ENCODE measurements at places on chromosomes 5 and 9. TPM values are rescaled to one million over a fixed set of nuclear protein-coding genes. Genes with fewer than 3 reads are reported as not detected.
A peak's percentile ranks its signal among the peaks of the same experiment; 100 is the strongest.

PRELID2 gene
- total RNA-seq: 15.5 TPM

MAP3K1 gene
- 77.7 TPM for total RNA-seq

ZNF366 gene
- total RNA-seq: 2.6 TPM

OR2Y1 gene
- not detected for total RNA-seq

TUSC1 gene
- 22.6 TPM for total RNA-seq

ITK gene
- total RNA-seq: 3.3 TPM

ASS1 gene
- total RNA-seq: 190 TPM

SLC34A3 gene
- not detected for total RNA-seq

KIAA0825 gene
- total RNA-seq: 7.9 TPM

ENTPD2 gene
- 3.6 TPM for total RNA-seq

OLFML2A gene
- 11.4 TPM for total RNA-seq

DNA sequence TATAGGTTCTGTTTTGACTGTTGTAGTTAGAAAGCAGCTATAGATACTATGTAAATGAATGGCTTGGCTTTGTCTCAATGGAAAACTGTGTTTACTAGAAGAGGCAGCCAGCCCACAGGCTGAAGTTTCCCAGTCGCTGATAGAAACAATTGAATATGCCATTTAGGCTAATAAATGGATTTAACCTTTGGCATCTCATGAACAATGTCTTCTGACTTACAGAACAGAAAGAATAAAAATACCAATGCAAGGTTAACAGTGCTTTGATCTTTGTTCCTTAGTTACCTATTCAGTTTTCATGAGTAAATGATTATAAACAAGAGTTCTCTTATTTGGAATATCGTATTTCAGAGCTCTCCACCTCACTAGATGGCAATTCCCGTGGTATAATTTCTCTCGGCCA lies 120.6 kb downstream of the PAM start:
- DNase-seq: no peak
- no peak overlapping the region for H3K27ac ChIP-seq
- H3K4me3 ChIP-seq: no peak overlapping the region
- no peaks in the 10 kb centered on the region for H3K4me1 ChIP-seq
- H3K36me3 ChIP-seq: no peaks in the 10 kb centered on the region
- H3K27me3 ChIP-seq: no peaks in the 10 kb centered on the region

GRCh38 chr5:76351176-76351575 lies 51.9 kb upstream of the IQGAP2 start:
- H3K27ac ChIP-seq: no peak overlapping the region
- DNase-seq: no peak
- H3K4me3 ChIP-seq: no peak overlapping the region
- H3K4me1 ChIP-seq: no peaks in the 10 kb centered on the region
- no peaks in the 10 kb centered on the region for H3K27me3 ChIP-seq

DNA sequence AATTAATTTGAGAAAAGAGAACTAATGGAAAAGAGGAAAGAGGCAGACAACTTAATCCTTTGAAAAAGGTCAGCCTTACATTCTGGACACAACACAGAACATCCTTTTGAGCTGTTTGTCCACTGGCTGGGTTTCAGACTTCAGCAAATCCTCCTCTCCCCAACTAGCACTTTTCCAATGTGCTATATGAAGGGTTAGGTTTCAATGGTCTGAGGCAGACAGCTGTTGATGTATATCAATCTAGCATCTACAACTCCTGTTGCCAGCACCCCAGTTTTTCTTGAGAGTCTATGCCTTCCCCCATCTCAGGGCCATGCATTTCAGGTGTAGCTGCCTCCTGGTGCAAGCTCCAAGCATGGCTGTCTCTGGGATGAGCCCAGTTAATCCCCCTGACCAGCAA lies 174.2 kb downstream of the TRIM32 start:
- no peak for DNase-seq
- H3K4me1 ChIP-seq: no peaks in the 10 kb centered on the region
- no peaks in the 10 kb centered on the region for H3K36me3 ChIP-seq
- no peaks in the 10 kb centered on the region for H3K27me3 ChIP-seq

- no peak overlapping the region for H3K27ac ChIP-seq
- DNase-seq: no peak
- no peaks in the 10 kb centered on the region for H3K27me3 ChIP-seq
- H3K4me1 ChIP-seq: no peaks in the 10 kb centered on the region
These were observed 125.4 kb upstream of the VLDLR start for GRCh38 chr9:2496169-2496568.

DNA sequence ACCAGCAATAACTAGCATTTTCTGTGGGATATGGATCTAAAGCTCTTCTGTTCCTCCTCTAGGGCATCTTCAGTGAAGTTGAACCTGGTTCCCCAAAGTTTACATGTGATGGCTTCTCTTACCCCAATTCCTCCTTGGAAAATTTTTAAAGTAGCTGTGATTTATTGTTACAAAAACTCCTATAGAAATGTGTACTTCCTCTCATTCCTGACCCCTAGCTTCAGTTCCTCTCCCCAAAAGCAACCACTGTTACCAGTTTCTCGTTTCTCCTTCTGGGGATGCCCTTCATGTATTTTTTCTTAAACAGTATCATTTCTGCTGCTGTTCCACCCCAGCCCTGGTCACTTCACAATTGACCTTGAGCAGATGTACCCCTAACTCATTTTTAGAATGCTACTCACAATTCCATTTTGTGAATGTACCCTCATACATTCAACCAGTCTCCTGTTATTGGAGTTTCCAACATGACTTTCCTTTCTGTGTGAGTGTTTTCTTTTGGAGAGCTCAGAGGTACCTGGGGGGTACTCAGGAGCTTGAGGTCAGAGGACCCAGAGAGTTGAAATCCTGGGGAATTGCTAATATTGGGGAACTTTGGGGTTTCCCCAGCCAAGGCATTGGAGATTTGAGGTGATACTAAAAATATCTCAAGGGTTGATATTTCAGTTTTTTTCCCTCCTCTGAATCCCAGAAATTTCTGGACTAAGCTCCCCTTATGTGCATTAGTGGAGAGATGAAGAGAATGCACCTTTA lies 18.6 kb upstream of the GLRX start:
- no peaks in the 10 kb centered on the region for H3K4me1 ChIP-seq
- no peaks in the 10 kb centered on the region for H3K36me3 ChIP-seq
- DNase-seq: no peak
- no peaks in the 10 kb centered on the region for H3K27me3 ChIP-seq
- no peak overlapping the region for H3K4me3 ChIP-seq

DNA sequence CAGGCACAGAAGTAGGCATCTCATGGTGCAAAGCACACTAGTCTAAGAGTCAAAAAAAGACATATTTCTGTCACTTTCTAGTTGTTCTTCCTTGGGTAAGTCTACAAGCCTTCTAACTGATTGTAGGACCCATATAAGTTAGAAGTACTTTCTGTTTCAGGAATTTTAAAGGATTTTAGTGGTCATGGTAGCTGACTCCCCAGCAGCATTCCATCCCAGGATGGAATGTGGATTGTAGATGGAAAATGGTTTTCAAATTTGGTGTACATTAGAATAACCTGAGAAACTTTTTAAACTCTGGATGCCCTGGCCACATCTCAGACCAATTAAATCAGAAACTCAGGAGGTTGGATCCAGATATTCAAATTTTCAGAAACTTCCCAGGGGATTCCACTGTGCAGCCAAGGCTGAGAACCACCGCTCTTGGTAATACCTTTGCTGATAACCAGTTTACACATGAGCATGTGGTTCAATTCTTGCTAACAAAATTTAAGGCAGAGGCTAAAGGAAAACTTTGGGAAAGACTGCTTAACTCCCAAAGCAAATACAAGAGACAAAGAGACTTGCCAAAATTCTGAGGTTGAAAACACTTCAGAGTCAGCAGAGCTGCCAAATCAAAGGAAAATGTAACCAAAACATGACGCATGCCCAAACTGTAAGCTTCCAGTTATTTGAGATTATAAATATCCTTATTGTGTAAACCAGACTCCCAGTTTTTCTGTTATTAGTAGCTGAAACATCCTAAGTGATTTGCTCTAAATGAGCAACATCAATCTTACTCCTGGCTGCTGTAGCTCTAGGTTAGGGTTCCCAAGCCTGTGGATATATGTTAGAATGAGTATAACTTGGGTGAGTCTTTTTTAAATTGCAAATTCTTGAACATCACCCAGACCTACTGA lies 145.4 kb upstream of the MTAP start:
- no peak overlapping the region for H3K4me3 ChIP-seq
- no peaks in the 10 kb centered on the region for H3K4me1 ChIP-seq
- no peak overlapping the region for H3K27ac ChIP-seq
- H3K27me3 ChIP-seq: no peaks in the 10 kb centered on the region
- DNase-seq: no peak

DNA sequence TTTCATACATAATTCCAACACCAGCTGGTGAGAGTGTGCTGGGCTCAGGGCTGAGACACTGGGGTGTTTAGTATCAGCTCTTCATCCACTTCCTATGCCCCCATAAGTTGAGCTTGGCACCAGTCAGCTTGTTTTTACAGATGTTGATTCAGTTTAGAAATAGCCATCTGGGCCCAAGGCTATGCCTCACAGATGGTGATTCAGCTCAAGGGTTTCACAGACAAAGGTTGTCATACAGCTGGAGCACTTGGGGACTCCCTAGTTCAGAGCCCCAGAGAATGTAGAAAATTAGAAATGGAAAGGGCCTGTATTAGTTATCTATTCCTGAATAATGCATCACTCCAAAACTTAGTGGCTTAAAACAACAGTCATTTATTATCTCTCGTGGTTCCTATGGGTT lies 10.3 kb upstream of the CRHBP start:
- no peaks in the 10 kb centered on the region for H3K36me3 ChIP-seq
- no peak overlapping the region for H3K4me3 ChIP-seq
- no peak overlapping the region for H3K27ac ChIP-seq

DNA sequence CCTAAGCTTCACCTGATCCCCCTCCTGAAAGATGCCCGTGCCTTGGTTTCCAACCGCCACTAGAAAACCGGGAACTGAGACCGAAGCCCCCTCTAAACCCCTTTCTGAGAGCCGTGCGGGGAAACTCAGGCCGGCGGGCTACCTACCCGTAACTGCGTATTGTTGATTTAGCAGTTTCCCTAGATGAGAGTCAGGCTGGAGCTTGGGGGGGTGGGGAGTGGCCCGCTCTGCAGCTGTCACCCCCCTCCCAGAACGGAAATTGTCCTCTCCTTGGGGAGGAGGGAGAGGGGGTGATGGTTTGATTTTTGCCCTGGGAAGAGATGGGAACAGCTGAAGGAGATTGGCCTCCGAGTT lies 2.5 kb downstream of the CXXC5 start:
- H3K27me3 ChIP-seq: no peaks in the 10 kb centered on the region
- peak overlapping the region; percentile 80 for H3K4me3 ChIP-seq
- peaks cover 44% of the 10 kb centered on the region for H3K4me1 ChIP-seq
- no peak for DNase-seq

- H3K27me3 ChIP-seq: no peaks in the 10 kb centered on the region
- no peak overlapping the region for H3K27ac ChIP-seq
- no peaks in the 10 kb centered on the region for H3K4me1 ChIP-seq
These were observed 28.8 kb downstream of the GCNT4 start for GRCh38 chr5:75023368-75024159.

- H3K27ac ChIP-seq: no peak overlapping the region
- DNase-seq: no peak
- H3K4me3 ChIP-seq: no peak overlapping the region
- no peaks in the 10 kb centered on the region for H3K27me3 ChIP-seq
- no peaks in the 10 kb centered on the region for H3K36me3 ChIP-seq
These were observed 115.6 kb upstream of the CPEB4 start for GRCh38 chr5:173772384-173773059.

GRCh38 chr9:77156646-77157371 lies 20.5 kb upstream of the VPS13A start:
- DNase-seq: no peak
- H3K27me3 ChIP-seq: no peaks in the 10 kb centered on the region
- no peaks in the 10 kb centered on the region for H3K4me1 ChIP-seq
- H3K36me3 ChIP-seq: no peaks in the 10 kb centered on the region
- H3K27ac ChIP-seq: no peak overlapping the region

DNA sequence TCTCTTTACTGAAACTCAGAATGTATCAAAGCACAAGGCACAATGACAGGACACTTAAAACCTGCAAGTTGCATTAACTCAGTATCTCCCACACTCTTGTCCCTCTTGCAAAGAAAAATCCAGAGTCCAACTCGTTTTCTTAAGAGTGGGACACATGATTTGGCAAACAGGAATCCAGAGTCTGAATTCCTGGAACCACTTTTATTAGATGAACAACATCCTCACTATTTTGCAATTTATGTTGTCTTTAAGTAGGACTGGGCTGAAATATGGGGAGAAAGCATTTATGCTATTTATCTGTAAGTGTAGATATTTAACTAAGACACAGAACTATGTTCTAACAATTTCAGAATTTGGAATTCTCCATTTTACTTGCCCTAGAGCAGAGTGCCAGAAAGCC lies 69.1 kb downstream of the ABCA1 start:
- H3K4me1 ChIP-seq: no peaks in the 10 kb centered on the region
- no peaks in the 10 kb centered on the region for H3K36me3 ChIP-seq
- peak overlapping the region; percentile 3 for H3K27ac ChIP-seq
- no peak for DNase-seq
- no peaks in the 10 kb centered on the region for H3K27me3 ChIP-seq

GRCh38 chr9:129558551-129559505 lies 62.1 kb downstream of the C9orf50 start:
- H3K36me3 ChIP-seq: no peaks in the 10 kb centered on the region
- H3K4me1 ChIP-seq: no peaks in the 10 kb centered on the region
